Activated naive CD4-positive, alpha-beta T cell treated with Interleukin-2 at 50 U/mL for 16 hours (primary cell): ENCODE measurements at places on chromosomes 1 and 21.

DNA sequence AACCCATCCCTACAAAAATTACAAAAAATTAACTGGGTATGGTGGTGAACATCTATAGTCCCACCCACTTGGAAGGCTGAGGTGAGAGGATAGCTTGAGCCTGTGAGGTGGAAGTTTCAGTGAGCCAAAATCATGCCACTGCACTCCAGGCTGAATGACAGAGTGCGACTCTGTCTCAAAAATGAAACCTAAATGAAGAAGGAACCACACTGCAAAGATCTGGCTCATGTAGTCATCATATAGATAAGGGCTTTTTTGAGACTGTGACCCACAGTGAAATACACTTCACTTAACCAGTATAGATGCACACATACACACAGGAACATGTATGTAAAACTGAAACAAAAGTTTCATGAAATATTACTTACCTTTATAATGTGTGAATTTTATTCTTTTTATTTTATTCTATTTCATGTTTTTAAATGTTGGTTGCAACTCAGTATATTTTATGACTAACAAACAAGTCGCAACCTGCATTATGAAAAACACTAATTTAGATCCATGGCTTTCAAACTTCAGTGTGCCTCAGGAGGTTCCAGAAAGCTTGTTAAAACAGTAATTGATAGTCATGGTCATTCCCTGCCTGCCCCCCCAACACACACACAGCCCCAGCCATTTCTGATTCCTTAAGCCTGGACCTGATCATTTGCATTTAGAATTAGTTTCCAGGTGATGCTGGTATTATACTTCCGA is 189.5 kb downstream of the PATJ start:
- DNase-seq = no peak

DNA sequence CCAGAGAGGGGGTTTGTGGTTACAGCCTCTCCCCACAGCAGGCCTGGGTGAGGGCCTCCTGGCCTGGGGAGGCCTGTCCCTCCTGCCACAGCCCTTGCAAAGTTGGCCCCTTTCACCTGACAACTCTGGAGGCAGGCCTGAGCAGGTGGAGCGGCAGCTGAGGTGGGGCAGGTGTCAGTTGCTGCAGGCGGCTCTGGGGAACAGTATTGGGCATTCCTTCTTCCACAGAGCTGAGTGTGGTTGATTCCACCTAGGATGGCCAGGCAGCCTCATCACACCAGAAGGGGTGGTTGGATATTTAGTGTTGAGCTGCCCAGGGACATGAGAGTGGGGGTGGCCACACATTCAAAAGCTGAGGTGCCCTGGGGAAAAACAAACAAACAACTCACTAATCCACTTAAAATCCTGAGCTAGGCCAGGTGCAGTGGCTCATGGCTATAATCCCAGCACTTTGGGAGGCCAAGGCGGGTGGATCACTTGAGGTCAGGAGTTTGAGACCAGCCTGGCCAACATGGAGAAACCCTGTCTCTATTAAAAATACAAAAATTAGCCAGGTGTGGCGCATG is 31.1 kb downstream of the PIGP start:
- no peak for DNase-seq

DNA sequence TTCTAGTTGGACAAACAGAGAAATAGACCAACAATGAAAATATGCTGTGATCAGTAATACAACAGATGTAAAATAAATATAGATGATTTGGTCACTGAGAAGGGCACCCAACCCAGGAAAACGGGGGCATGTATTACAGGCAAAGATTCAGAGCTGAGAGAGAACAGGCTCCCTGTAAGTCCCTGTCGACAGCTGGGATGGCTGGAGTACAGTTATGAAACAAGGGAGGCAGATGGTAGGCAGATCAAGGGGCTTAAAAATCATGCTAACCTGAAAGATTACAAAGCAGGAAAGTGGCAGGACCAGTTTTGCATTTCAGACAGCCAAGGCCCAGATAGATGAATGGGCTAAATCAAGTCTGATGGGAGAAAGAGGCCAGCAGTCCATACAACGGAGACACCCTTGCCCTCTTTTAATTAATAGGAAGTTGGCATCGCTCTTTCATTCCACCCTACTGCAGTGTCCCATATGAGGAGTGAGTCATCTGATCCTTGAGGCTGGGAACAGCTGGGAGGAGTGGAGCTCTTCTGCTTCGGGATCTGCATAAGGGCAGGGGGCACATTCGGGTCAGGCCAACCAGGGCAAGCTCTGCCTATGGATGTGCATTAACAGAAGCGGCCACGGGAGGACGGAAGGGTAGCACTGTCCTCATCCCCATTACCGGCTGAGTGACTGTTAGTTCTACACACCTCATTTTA is 171.1 kb downstream of the DAB1 start:
- no peak for DNase-seq

DNA sequence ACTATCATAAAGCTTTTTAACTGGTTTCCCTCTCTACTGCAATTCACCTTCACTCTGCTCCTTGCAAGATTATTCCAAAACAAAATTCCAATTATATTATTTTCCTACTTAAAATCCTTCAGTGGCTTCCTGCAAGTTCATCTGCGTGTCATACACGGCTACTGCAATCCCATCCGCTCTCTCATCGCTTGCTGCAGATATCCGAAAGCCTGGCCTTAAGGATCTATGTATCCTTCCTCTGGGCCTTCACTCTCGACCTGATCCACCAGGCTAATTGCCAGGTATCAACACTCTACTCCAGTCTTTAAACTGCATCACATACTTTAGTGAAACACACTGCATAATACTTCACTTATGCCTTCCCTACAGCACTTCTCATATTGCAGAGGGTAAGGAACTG is 44.0 kb downstream of the VAV3 start:
- no peak for DNase-seq

- DNase-seq = peak; percentile 28
Observed at GRCh38 chr1:160400223-160400645, at the start of gene VANGL2. TSS of gene VANGL2 (plus strand) at chr1:160400564. CDS start at chr1:160415838, 15,274 bp downstream.

- no peak for DNase-seq
Observed at GRCh38 chr1:116915086-116915661, 5.5 kb downstream of the PTGFRN start.

- no peak for DNase-seq
Observed at GRCh38 chr1:11495579-11495978, 16.6 kb downstream of the DISP3 start.

GRCh38 chr1:106879538-106879937 is 176.9 kb upstream of the PRMT6 start:
- DNase-seq = no peak

GRCh38 chr1:215710036-215710898 is 143.2 kb downstream of the KCTD3 start:
- DNase-seq = no peak

DNA sequence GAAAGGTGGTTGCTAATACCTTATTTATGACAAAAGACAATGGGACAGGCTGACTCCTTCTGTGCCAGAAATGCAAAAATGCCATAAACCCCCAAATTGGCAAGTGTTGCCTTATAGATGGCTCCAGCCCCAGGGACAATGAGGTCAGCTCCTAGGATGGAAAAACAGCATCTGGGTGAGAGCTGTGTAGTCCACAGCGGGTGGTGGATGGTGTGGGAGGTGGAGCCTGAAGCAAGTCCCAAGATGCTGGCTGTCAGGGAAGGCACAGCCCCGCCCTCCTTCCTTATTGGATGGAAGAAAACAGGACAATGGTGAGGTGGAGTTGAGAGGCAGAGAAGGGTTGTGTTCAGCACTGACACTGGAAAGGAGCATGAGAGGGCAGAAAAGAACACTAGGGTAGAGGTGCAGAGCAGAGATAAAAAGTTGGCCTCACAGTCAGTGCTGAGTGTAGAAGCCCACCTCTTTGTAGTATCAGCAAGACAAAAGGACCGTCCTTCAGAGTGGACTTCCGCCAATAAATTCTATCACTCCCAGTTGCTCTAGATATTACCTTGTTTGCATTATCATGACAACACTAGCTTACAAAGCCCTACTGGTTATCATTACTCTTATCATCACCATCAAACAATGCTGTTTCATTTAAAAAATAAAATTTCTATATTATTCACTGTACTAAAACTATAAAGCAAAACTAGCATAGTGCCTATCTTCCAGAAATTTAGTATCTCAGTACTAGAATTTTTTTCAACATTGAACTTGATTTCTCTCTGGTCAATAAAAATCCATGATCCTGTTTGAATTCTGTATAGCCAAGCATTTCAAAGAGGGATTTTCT is 3.7 kb upstream of the SDE2 start:
- no peak for DNase-seq

DNA sequence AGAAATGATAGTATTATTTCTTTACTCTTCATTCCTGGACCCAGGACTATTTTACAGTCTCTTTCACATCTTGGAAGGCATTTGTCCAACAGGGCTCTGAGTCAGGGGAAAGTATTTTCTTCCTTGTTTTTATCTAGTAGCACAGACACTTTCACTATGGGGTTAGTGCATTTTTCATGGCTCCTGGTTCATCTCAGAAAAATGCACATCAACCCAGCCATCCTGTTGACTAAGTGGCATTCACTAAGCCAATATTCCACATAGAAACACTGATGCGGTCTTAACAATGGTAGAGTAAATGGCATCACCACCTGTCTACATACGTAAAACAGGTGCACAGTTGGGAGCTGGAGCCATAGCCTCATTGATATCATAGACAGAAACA is 87.4 kb upstream of the C1orf21 start:
- DNase-seq = no peak

DNA sequence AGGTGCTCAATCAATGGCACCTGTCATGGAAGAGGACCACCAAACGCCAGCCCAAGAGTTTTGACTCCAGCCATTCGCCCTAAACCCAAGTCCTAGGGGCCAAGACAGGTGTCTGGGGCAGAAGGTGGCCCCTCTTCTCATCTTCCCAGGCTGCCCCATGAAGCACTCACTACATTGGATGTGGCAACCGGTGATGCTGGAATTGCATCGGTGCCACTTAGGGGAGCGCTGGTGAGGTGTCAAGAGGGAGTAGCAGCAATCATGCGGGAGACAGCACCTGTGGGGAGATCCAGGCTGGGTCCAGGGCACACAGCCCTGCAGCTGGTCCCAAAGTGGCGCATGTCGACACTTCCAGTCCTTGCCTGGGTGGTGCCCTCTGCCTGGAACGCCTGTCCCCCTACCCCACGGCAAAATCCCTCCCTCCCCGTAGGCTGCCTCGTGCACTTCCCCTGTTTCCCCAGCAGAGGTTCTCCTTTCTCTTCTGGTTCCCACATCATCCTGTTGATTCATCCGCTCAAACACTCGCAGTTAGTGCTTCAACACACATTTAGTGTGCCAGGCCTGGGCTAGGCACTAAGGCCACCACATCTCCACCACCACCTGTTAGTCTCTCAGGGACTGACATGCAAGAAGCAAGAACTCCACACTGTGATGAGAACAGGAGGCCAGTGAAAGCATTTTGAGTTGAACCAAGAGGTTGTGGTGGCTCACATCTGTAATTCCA is 18.5 kb downstream of the PLA2G2D start:
- peak; percentile 27 for DNase-seq

DNA sequence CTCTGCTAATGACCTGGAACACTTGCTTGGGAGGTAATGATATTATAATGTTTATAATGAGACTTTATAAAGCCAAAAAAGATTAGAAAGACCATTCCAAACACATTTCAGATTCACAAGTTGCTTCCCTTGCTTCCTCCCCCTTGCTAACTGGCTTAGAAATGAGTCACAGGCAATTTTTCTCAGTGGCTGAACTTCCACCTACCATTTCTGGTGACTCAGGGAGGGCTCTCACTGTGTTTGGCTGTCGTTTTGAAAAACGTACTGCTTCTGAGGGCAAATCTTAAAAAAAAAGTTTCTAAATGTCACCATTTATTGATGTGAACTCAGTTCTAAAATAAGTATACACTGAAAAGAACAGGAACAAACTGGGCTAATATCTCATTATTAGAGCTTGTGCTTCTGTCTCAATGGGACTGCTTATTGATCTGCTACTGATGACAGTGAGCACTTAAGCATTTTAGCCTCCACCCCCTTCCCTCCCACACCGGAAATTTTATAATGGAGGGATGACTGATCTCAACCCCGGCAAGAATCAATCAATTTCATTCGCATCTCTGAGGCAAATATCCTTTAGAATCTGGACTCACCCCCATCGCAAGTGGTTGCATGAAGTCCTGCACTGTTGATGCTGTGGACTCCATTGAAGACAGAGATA is 278.3 kb downstream of the KCTD3 start:
- no peak for DNase-seq

DNA sequence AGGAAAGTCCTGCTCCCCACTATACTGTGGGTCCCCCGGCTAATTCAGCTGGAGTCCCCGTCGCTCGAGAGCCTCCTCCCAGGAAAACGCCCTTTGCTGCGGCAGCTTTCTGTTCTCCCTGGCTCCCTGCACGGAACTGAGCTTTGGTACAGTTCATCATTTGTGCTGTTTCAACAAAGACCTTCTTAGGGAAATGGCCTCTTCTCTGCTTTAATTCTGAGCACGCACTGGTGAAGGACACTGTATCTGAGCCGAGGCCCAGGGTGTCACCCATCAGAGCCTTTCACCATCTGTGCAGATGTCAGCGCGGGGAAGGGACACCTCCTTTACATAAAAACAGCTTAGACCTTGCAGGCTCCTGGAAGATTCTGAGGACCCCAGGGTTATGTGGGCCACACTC is 13.5 kb upstream of the PEX10 start:
- DNase-seq = no peak

- DNase-seq = peak; percentile 42
Observed at GRCh38 chr1:169484683-169485430, 887 bp downstream of the SLC19A2 start.

GRCh38 chr1:106360252-106360651 is 696.2 kb upstream of the PRMT6 start:
- no peak for DNase-seq

GRCh38 chr1:10960411-10961299 is 51.8 kb upstream of the TARDBP start:
- DNase-seq = peak; percentile 84

GRCh38 chr1:89286549-89287180 is 14.0 kb upstream of the GBP5 start:
- DNase-seq = no peak

DNA sequence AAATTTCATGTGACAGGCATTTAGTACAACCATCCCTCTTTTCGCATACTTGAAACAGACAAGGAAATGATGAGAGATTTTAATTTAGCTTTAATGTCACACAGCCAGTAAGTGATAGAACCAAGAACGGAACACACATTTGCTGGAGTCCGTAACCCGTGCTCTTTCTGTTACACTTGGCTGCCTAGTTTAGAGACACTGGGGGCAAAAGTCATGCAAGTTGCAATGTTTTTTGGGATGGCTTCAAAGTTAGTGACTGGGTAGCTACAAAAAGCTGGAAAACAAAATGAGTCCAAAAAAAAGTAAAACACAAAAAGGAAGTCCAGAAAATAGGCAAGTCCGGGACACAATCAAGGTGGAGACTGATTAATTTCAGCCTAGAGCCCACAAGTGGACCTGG is 5.9 kb downstream of the NID1 start:
- no peak for DNase-seq

GRCh38 chr1:21741206-21741605 is 41.7 kb downstream of the USP48 start:
- DNase-seq = no peak
